Stimulated activated CD4-positive, alpha-beta T cell treated with anti-CD3 and anti-CD28 coated beads, Interleukin-1b, Interleukin-23, amount 100 ng/mL, for 24 hours (primary cell): ENCODE measurements at places on chromosomes 1 and 21.

DNA sequence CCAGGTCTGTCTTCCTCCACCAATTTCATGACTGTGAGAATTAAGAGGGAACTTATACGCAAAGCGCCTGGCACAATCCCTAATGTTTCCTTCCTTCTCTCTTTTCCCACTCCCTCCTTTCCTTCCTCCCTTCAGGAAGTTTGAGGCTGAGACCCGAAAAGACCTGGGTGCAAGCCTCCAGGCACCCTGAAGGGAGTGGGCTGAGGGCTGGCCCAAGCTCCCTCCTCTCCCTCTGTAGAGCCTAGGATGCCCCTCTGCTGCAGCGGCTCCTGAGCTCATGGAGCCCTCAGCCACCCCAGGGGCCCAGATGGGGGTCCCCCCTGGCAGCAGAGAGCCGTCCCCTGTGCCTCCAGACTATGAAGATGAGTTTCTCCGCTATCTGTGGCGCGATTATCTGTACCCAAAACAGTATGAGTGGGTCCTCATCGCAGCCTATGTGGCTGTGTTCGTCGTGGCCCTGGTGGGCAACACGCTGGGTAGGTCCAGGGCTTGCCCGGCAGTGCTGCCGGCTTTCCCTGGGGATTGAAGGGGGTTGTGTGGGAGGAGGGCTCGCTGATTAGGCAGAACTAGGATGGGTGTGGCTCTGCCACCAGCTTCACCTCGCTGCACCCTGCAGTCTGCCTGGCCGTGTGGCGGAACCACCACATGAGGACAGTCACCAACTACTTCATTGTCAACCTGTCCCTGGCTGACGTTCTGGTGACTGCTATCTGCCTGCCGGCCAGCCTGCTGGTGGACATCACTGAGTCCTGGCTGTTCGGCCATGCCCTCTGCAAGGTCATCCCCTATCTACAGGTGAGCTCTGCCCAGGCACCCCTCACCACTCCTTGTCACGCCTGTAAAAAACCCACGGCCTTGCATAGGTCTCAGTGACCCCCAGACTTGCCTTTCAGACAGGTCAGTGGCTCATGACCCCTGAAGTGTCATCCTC lies 1.7 kb downstream of the HCRTR1 start:
- no peak for DNase-seq

GRCh38 chr1:116933606-116934515 lies 24.1 kb downstream of the PTGFRN start:
- no peak for DNase-seq

DNA sequence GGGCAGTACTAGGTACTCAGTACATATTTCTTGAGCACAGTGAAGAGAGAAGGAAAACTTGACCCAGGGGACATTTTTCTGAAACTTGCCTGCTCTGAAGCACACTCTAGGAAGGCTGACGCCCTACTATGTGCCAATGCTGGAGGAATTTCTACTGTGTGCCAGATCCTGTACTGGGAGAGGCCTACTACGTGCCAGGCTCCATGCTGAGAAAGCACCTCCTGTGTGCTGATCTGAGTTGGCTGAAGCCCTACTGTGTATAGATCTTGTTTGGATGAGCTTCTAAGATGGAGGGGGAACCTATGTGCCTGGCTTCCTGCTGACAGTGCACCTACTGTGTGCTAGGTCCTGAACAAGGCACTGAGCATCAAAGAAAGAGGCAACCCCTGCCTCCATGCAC lies 86.2 kb downstream of the GRIK3 start:
- DNase-seq = no peak

DNA sequence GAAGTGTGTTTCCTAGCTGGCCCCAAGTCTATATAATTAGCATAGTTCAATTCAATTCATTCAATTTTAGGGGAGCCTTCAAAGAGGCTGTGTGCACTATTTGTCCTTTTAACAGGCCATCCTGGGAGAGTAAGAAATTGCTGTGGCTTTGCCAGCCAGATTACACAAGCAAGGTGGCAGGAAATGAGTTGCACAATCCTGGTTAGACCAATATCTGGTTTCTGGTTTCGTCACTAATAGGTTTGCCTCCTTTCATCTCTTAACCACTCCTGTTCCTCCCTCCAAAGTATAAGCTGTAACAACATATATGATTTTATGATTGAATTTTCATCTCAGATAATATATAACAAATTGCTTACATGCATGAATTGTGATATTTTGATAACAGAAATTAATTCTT lies 84.1 kb upstream of the NEGR1 start:
- no peak for DNase-seq

- no peak for DNase-seq
These were observed 265.8 kb downstream of the CAMTA1 start for GRCh38 chr1:7050751-7051665.

GRCh38 chr1:239835946-239836440 lies 255.7 kb upstream of the FMN2 start:
- no peak for DNase-seq

- no peak for DNase-seq
These were observed 8.2 kb upstream of the CDK11A start for GRCh38 chr1:1732381-1732780.

DNA sequence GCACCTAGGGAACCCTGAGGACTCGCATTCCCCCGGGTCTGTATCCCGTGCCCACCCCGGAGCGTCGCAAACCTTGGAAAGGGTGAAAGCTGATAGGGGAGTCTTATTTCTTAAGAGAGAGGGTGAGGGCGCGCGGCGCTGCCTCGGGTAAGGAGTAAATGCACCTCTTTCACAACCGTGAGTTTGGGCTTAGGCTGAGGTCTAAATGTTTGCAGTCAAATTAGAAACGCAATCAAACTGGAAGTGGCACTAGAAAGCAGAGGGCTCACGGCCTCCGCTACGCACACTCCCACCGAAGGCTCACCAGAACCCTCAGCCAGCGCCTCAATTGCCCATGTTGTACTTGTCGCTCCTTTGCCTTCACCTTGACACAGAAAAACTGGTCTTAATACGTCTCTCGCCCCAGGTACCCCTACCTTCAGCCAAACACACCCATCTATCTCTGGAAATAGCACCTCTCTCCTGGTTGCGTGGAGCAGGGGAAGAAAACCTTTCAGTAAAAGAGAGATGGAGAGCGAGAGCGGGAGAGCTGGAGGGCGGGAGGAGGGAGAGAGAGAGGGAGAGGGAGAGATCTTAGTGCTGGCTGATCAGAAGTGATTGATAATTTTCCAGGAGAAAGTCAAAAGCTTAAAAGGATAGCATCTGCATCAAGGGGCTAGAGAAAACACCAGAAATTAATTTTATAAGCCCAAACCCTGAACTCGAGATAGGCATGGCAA lies 1.7 kb upstream of the HLX start:
- DNase-seq = no peak
